ENCODE measurements at places on chromosomes 4 and X. TPM values are rescaled to one million over a fixed set of nuclear protein-coding genes. Genes with fewer than 3 reads are reported as not detected.

The EREG gene
- 6.2 TPM for polyA plus RNA-seq

DNA sequence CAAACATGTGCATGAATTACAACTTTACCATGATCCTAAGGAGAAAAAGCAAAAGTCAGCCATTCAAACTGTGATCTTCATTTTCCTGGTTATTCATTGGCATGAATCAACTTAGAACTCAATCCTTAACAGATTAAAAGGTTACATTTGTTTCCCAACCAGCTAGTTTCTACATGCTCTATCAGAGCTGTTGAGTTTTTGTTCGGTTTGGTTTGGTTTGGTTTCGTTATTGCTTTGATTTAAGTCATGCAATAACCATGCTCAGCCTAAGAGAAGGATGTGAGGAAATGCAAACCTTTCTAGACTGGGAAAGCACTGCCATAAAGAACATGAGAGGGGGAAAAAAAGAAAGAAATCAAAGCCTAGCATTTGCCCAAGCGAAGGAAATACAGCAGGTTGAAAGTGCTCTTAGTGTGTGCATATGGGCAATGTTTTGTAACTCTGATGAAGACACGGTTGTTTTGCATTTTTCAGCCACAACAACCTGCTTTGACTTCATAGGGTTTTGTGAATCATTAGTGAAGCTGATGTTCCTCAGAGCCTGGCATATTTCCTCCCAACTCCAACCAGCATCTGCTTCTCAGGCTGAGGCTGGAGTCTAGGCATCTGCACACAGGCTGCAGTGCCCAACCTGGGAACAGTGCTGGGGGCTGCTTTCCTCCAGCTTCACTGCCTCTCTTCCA lies 234.3 kb downstream of the ZNF674 start:
- peak; percentile 43 for DNase-seq

GRCh38 chr4:119197772-119198212 lies 14.7 kb upstream of the USP53 start:
- DNase-seq: no peak

DNA sequence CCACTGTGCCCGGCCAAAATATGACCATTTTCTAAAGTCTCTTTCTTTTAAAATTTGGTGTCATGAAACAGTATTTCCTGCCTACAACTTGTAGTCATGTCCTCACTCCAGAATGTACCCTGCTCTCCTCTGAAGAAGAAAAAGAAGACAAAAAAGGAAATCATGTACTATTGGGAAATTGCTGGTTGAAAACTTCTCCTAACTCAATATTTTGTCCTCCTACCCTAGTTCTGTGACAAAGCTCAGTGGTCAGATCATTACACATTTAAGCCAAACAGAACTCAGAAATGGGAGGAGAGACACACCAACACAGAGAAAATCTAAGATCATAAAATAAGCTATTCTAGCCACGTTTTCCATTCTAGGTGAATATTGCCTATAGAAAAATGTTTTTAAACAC lies 127.7 kb downstream of the IRF2 start:
- DNase-seq: no peak

GRCh38 chr4:87375719-87376291 lies 15.2 kb downstream of the HSD17B11 start:
- no peak for DNase-seq

GRCh38 chr4:114209584-114209983 lies 230.1 kb upstream of the ARSJ start:
- no peak for DNase-seq

GRCh38 chr4:151901631-151902030 lies 140.8 kb upstream of the GATB start:
- DNase-seq: peak; percentile 13

GRCh38 chr4:7124689-7125442 lies 57.0 kb upstream of the GRPEL1 start:
- peak; percentile 54 for DNase-seq

The PNCK gene
- polyA plus RNA-seq: 0.07 TPM

DNA sequence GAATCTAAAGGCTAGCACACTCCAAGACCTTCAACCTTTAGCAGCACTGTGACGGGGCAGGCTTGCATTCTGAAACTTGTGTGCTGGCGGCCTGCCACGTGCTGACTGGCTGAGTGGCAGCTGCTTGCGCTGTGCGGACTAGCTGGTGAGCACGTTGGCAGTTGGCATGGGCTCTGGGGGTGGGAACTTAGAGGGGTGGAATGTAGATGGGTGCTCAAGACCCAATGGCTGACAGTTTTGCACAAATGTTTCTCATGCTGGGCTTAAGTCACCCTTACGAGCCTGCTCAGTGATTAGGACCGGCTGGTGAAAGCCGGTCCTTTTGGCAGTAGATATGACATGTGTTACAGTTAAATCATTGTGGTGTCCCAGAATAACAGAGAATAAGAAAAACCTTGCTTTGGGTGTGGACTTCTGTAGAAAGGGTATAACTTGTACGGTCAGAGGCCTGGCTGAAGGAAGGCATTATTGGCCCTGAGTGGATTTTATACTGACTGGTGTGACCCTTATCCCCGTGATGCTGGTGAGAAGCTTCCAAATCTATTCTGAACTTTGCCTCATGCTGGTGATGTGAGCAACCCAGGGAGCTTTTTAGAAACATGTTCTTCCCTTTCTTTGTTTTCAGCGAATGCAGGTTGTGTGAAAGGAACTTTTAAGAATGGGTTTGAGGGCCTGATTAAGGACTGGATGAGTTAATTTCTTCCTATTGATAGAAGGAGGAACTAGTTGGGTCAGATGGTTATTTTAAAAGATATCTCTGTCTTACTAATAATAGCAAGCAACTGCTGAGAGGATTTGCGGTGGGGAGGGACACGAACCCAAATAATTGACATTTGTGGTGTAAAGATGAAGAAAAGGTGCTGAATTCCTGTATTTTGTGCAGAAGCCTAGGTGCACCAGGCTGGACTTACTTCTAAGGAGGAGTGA lies 107.4 kb upstream of the SLC4A4 start:
- DNase-seq: no peak

The VMA21 gene
- polyA plus RNA-seq: 20.3 TPM

- no peak for DNase-seq
Observed at GRCh38 chr4:38015886-38016515, 55.8 kb downstream of the PTTG2 start.

The IL13RA1 gene
- polyA plus RNA-seq: 12.7 TPM

DNA sequence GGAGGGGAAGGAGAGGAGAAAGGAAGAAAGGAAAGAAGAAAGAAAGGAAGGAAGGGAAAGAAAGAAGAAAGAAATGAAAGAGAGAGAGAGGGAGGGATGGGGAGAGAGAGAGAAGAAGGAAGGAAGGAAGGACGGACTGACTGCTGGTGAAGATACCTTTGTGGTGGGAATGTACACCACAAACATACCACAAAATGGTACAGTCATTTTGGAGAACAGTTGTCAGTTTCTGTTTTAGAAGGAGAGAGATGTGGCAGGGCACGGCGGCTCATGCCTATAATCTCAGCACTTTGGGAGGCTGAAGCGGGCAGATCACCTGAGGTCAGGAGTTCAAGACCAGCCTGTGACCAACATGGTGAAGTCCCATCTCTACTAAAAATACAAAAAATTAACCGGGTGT lies 40.0 kb upstream of the SHISA3 start:
- DNase-seq: no peak

- DNase-seq: no peak
Observed at GRCh38 chr4:37890801-37891259, at the start of gene TBC1D1. Gene TBC1D1, plus strand, starts transcription at chr4:37891084. Its CDS starts 11,012 bp downstream, at chr4:37902096.

The TMSB15B gene
- 20.0 TPM for polyA plus RNA-seq

DNA sequence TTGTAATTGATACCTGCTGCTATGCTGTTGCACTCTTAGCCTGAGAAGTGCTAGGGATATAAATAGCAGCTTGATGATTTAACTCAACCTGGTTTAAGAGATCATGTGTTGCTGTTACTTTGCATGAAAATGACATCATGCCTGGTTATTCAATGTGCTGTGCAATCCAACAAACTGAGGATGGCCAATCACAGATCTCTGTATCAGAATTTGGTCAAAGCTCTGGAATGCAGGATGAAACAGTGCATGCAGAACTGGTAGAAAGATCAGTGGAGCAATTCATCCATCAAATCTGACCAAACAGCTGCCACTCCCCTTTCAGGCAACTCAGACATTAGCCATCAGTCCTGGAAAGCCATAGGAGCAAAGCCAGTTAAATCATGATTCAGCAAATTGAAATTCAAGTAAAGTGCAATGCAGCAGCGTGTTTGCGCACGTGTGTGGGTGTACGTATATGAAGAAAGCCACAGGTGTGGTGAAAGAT lies 160.3 kb upstream of the RASGEF1B start:
- DNase-seq: peak; percentile 100

DNA sequence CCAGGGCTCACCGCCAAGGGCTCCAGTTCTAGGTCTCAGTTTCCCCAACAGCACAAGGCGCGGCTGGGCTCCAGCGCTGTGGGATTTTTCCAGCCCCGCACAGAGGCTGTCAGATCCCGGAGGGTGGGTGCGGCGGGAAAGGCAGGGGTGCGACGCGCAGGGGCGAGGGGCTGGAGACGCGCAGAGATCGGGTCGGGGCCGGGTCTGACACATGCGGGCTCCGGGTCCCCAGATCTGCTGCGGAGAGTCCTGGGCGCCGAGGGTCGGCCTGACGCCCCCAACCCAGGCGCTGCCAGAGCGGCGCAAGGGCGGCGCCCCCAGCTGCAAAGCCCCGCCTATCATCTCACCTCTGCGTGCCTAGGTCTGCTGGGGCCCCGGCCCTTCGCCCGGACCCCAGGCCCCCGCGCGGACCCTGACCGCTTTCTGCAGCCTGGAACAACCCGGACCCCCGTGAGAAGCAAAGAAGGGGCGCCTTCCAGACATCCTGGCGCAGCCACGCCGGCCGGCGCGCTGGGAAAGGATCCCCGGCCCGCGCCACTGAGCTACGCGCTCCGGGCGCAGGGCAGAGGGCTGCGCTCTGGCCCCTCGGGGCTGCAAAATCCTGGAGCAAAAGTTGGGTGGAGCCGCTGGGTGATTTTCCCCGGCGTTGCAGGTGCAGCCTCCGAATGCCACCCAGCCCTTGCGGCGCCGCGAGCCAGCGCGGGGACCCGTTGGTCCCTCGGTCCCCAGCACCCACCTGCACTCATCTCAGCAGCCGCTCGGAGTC lies 486 bp downstream of the ABLIM2 start:
- DNase-seq: no peak

DNA sequence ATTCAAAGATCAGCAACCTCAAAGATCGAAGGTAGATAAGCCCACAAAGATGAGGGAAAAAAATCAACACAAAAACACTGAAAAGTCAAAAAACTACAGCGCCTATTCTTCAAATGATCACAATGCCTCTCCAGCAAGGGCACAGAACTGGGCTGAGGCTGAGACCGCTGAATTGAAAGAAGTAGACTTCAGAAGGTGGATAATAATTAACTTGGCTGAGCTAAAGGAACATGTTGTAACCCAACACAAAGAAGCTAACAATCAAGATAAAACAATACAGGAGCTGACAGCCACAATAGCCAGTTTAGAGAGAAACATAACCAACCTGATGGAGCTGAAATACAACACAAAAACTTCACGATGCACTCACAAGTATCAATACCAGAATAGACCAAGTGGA lies 231.1 kb downstream of the STPG2 start:
- no peak for DNase-seq

The CYSLTR1 gene
- not detected for polyA plus RNA-seq

DNA sequence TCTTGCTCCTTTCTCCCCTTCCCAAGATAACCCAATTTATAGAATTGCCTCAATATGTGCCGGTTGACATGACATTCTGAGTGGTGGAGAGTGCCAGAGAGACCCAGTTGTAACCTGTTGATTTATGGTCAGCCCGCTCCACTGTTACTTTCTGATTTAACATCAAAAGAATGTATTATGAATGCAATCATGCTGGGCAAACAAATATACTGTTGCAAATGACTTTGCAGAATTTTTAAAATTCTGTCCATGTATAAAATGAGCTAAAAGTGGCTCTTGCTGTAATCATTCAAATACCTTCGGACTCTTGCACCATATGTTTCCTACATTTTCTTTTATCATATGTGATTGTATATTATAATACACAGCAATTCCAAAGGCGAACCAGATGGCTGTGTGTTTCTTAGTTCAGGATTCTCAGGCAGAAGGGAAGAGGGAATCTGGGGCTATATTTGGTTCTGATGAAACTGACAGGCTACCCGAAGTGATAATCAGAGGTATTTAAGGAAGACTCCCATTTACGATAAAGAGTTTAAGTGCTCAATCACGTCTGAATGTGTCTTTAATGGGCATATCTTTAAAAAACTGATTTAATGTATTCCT lies 131.7 kb downstream of the CLCN4 start:
- no peak for DNase-seq

DNA sequence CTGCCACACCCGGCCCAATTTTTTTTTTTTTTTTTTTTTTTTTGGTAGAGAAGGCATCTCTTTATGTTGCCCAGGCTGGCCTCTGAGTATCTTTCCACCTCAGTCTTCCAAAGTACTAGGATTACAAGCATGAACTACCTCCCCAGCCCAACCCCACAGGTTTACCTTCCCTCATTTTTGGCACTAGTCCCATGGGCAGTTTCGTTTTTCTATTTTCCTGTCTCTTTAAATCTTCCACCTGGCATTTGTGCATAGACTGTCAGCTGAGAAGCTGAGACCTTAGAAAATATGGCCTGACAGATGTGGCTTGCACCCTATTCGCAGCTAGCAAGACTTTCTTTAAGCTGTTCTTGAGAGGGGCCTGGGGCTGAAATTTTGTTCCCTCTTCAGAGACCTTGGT lies 27.9 kb downstream of the TNIP2 start:
- no peak for DNase-seq

GRCh38 chr4:158605393-158605792 lies 66.3 kb downstream of the C4orf46 start:
- DNase-seq: no peak

The BTK gene
- not detected for polyA plus RNA-seq

DNA sequence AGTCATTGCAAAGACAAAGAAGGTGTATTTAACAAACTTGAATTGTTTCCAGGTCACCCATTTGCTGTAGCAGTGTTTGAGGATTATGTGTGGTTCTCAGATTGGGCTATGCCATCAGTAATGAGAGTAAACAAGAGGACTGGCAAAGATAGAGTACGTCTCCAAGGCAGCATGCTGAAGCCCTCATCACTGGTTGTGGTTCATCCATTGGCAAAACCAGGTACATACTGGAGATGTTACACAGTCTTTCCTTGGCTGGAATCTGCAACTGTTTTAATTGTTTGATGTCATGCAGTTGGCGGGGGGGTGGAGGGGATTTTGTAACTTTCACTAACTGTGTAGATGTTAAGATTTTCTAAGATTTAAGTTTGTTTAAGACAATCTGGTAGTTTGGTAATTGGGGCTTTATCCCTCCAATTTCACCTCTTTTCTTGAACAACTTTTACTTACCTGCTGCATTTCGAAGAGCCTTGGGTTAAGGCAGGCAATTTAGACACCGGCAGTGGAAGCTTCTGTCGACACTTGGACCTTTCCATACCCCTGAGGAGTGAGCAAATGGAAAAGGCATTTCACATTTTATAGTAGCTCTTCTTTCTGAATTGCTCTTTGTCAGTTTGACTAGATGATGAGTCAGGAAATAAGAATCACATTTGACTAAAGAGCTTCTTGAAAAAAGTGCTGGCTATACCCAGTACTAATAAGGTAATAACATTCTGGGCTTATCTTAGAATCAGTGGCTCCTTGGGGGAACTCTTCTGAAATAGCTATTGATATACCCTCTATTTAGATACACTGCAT lies 67.4 kb downstream of the EGF start:
- peak; percentile 79 for DNase-seq

- no peak for DNase-seq
Observed at GRCh38 chr4:133154725-133155124, 5.6 kb downstream of the PCDH10 start.

All from foreskin keratinocyte (primary cell).